SJCRH30 (cell line): ENCODE measurements at places on chromosomes 1 and 21. TPM values are rescaled to one million over a fixed set of nuclear protein-coding genes. Genes with fewer than 3 reads are reported as not detected.
A peak's percentile ranks its signal among the peaks of the same experiment; 100 is the strongest.

L1TD1 gene
- total RNA-seq: not detected in 2 replicates

SRP9 gene
- total RNA-seq: 618 and 654 TPM in 2 replicates

GRCh38 chr1:98559291-98559690 is 102.2 kb upstream of the SNX7 start:
- DNase-seq: no peak
- H3K27ac ChIP-seq: no peak overlapping the region
- no peaks in the 10 kb centered on the region for H3K36me3 ChIP-seq
- no peaks in the 10 kb centered on the region for H3K4me1 ChIP-seq
- H3K27me3 ChIP-seq: no peaks in the 10 kb centered on the region

- peak overlapping the region; percentile 49 for H3K27ac ChIP-seq
- peak overlapping the region; percentile 83 for H3K4me3 ChIP-seq
- DNase-seq: no peak
- no peaks in the 10 kb centered on the region for H3K36me3 ChIP-seq
- no peaks in the 10 kb centered on the region for H3K27me3 ChIP-seq
- peaks cover 4% of the 10 kb centered on the region; the same call in 1 of the 2 replicates for H3K4me1 ChIP-seq
These were observed 609 bp downstream of the RWDD2B start for GRCh38 chr21:29018540-29018939.

GRCh38 chr1:15304708-15305467 is 57.9 kb downstream of the FHAD1 start:
- no peak overlapping the region for H3K27ac ChIP-seq
- no peak overlapping the region for H3K4me3 ChIP-seq
- H3K4me1 ChIP-seq: no peaks in the 10 kb centered on the region
- no peaks in the 10 kb centered on the region for H3K36me3 ChIP-seq
- H3K27me3 ChIP-seq: no peaks in the 10 kb centered on the region; the same call in 1 of the 2 replicates

DNA sequence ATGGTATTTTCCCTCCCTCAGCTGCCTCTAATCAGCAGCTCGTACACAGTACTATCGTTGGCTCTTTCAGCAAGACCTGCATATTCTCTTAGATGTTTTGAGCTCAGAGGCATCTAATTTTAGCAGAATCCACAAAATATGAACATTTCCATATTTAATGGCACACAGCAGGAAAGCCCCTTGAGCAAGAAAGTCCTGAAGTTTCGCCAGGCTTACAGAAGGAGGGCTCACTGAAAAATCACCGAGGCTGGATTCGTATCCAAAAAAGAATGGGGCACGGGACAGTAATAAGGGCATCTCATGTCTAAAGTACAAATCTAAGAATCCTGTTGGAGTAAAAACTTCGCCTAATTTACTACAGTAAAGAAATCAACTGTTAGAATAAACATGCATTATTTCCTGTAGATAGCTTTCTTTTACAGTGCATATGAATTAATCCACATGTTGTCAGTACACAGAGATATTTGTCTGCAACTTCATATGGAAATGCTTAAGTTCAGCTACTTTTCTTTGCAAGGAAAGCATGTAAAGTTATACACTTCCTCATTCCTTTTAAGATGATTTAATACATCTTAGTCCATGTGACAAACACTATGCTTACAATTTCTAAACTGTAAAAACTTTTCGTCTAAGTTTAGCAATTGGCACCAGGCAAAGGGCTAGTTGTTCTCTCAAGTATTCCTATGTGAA is 1205.3 kb upstream of the ADGRL4 start:
- no peak for DNase-seq
- H3K4me1 ChIP-seq: no peaks in the 10 kb centered on the region
- H3K4me3 ChIP-seq: no peak overlapping the region
- H3K27me3 ChIP-seq: no peaks in the 10 kb centered on the region

- H3K4me1 ChIP-seq: peaks cover 28% of the 10 kb centered on the region
- no peak overlapping the region for H3K4me3 ChIP-seq
- no peak overlapping the region for H3K27ac ChIP-seq
- DNase-seq: no peak
These were observed 31.7 kb upstream of the KLF17 start for GRCh38 chr1:44086692-44087474.

ANKRD35 gene
- not detected in 2 replicates for total RNA-seq

UTS2 gene
- not detected in 2 replicates for total RNA-seq

RIIAD1 gene
- total RNA-seq: not detected in 2 replicates

GRCh38 chr1:151935154-151935553 is 25.8 kb upstream of the THEM4 start:
- no peak overlapping the region for H3K27ac ChIP-seq
- peaks cover 5% of the 10 kb centered on the region; the same call in 1 of the 2 replicates for H3K4me1 ChIP-seq
- H3K36me3 ChIP-seq: no peaks in the 10 kb centered on the region
- H3K4me3 ChIP-seq: no peak overlapping the region
- DNase-seq: peak; percentile 39

DNA sequence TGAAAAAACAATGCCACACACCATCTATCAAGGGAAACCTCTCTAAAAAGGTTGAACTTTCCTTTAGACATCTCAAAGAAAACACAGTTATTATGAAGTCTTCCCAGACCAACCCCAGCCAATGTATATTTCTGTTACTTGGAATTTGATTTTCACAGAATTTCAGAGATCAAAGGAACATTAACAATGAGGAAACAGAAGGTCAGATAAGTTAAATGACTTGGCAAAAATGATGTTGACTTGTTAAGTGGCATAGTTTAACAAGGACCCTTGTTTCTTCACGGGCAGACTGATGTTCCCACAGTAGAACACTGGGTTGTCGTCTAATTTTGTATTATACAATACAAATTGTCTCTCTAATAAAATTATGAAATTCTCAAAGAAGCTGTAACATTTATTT is 29.0 kb downstream of the NME7 start:
- no peak for DNase-seq
- no peaks in the 10 kb centered on the region for H3K36me3 ChIP-seq
- no peaks in the 10 kb centered on the region for H3K4me1 ChIP-seq

- H3K27me3 ChIP-seq: no peaks in the 10 kb centered on the region
- no peaks in the 10 kb centered on the region for H3K36me3 ChIP-seq
- H3K27ac ChIP-seq: no peak overlapping the region
- no peak overlapping the region for H3K4me3 ChIP-seq
These were observed 21.1 kb downstream of the CACNA1E start for GRCh38 chr1:181504399-181504842.

GRCh38 chr21:45334134-45334533 is 46.4 kb upstream of the POFUT2 start:
- no peak overlapping the region for H3K27ac ChIP-seq
- DNase-seq: no peak

GRCh38 chr1:53517821-53518352 is 58.7 kb downstream of the DMRTB1 start:
- DNase-seq: no peak
- no peaks in the 10 kb centered on the region for H3K36me3 ChIP-seq
- no peak overlapping the region for H3K27ac ChIP-seq
- no peak overlapping the region for H3K4me3 ChIP-seq
- H3K27me3 ChIP-seq: peaks cover 40% of the 10 kb centered on the region

TMEM63A gene
- 13.5 and 20.4 TPM in 2 replicates for total RNA-seq

- no peaks in the 10 kb centered on the region for H3K4me1 ChIP-seq
- no peak for DNase-seq
- H3K27ac ChIP-seq: no peak overlapping the region
- H3K36me3 ChIP-seq: peaks cover 16% of the 10 kb centered on the region
- no peak overlapping the region for H3K4me3 ChIP-seq
These were observed 10.7 kb upstream of the GATAD2B start for GRCh38 chr1:153933430-153933829.

TXNIP gene
- 161 and 177 TPM in 2 replicates for total RNA-seq

DNA sequence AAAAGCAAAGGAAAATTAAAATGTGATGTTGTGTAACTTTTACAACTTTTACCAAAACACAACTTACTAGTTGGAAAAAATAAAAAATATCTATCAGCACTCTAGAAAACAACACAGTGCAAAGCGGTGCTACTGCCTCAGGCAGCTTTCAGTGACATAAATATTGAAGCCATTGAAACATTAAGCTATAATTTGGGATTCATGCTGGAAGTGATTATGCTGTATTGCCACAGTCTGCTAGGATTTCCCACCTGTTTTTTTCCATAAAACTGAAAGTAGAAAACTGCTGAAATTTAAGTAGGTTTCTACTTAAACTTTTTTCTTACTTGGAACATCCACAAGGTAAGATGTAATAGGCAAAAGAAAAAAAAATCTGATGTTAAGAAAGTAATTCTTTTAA is 674.4 kb downstream of the KCNT2 start:
- no peak for DNase-seq
- H3K36me3 ChIP-seq: no peaks in the 10 kb centered on the region
- H3K27me3 ChIP-seq: no peaks in the 10 kb centered on the region
- no peak overlapping the region for H3K4me3 ChIP-seq
- no peaks in the 10 kb centered on the region for H3K4me1 ChIP-seq

PEX14 gene
- 14.6 and 16.3 TPM in 2 replicates for total RNA-seq

KRTAP19-3 gene
- total RNA-seq: not detected in 2 replicates

- H3K27me3 ChIP-seq: no peaks in the 10 kb centered on the region
- H3K36me3 ChIP-seq: no peaks in the 10 kb centered on the region
- H3K27ac ChIP-seq: no peak overlapping the region
- no peaks in the 10 kb centered on the region for H3K4me1 ChIP-seq
These were observed 376.5 kb downstream of the ADGRL2 start for GRCh38 chr1:82177192-82177591.

CD1E gene
- 0.10 and 0.34 TPM in 2 replicates for total RNA-seq

GRCh38 chr1:160953030-160953429 is 1.6 kb downstream of the ITLN2 start:
- H3K27ac ChIP-seq: no peak overlapping the region
- H3K4me1 ChIP-seq: no peaks in the 10 kb centered on the region
- H3K4me3 ChIP-seq: no peak overlapping the region
- DNase-seq: no peak
- H3K27me3 ChIP-seq: no peaks in the 10 kb centered on the region
- no peaks in the 10 kb centered on the region for H3K36me3 ChIP-seq

DNA sequence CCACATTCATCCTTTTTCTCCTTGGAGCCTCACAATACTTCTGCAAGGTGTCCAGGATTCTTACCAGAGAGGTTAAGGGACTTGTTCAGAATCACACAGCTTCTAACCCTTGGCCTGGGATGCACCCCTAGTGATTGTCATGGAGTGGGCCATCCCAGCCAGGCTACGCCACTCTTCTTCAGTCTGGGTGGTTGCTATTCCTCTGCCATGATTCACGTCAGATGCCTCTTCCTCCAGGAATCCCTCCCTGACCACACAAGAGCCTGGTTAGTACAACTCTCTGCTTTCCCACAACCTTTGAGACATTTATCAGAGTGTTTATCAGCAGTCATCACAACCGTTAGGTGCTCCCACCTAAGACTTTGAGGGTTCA is 121.8 kb downstream of the EPHB2 start:
- H3K36me3 ChIP-seq: no peaks in the 10 kb centered on the region
- no peak overlapping the region for H3K27ac ChIP-seq
- peaks cover 2% of the 10 kb centered on the region; the same call in 1 of the 2 replicates for H3K4me1 ChIP-seq
- no peak for DNase-seq
- no peak overlapping the region for H3K4me3 ChIP-seq

ATXN7L2 gene
- 7.0 and 9.1 TPM in 2 replicates for total RNA-seq

RGS16 gene
- total RNA-seq: 96.7 and 101 TPM in 2 replicates

GRCh38 chr1:185632659-185633423 is 101.3 kb upstream of the HMCN1 start:
- H3K27me3 ChIP-seq: no peaks in the 10 kb centered on the region
- no peak for DNase-seq
- H3K27ac ChIP-seq: no peak overlapping the region
- H3K4me3 ChIP-seq: no peak overlapping the region
- no peaks in the 10 kb centered on the region for H3K36me3 ChIP-seq
- H3K4me1 ChIP-seq: no peaks in the 10 kb centered on the region

OR14K1 gene
- total RNA-seq: not detected in 2 replicates

- no peak overlapping the region for H3K27ac ChIP-seq
- no peak overlapping the region for H3K4me3 ChIP-seq
- H3K36me3 ChIP-seq: no peaks in the 10 kb centered on the region; the same call in 1 of the 2 replicates
- no peak for DNase-seq
- H3K4me1 ChIP-seq: no peaks in the 10 kb centered on the region; the same call in 1 of the 2 replicates
These were observed 40.2 kb downstream of the SNRPE start for GRCh38 chr1:203901581-203901980.

ZNF697 gene
- 6.2 and 7.6 TPM in 2 replicates for total RNA-seq

GRCh38 chr1:207822124-207822601 is 70.3 kb downstream of the CD46 start:
- no peak overlapping the region for H3K27ac ChIP-seq
- no peak overlapping the region for H3K4me3 ChIP-seq
- H3K36me3 ChIP-seq: no peaks in the 10 kb centered on the region
- no peak for DNase-seq
- no peaks in the 10 kb centered on the region for H3K4me1 ChIP-seq

DNA sequence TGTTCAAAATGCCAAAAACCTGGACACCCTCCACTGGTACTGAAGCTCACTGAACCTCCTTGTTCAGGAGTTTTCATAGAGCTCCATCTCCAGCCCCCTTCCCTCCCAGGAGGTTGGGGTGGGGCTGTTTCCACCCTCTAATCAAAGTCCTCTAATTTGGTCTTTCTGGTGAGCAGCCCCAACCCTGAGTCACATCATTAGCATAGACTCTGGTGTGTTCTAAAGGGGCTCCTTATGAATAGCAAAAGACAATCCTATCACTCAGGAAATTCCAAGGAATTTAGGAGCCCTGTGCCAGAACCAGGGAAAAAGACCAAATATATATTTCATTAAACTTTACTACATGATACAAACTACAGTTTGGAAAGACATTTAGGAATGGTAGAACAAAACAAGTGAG is 13.2 kb upstream of the UBE4B start:
- H3K4me1 ChIP-seq: peaks cover 3% of the 10 kb centered on the region; the same call in 1 of the 2 replicates
- H3K27me3 ChIP-seq: no peaks in the 10 kb centered on the region
- no peaks in the 10 kb centered on the region for H3K36me3 ChIP-seq
- no peak overlapping the region for H3K4me3 ChIP-seq
- no peak overlapping the region for H3K27ac ChIP-seq
- no peak for DNase-seq

SLC27A3 gene
- 1.6 and 2.1 TPM in 2 replicates for total RNA-seq

DNA sequence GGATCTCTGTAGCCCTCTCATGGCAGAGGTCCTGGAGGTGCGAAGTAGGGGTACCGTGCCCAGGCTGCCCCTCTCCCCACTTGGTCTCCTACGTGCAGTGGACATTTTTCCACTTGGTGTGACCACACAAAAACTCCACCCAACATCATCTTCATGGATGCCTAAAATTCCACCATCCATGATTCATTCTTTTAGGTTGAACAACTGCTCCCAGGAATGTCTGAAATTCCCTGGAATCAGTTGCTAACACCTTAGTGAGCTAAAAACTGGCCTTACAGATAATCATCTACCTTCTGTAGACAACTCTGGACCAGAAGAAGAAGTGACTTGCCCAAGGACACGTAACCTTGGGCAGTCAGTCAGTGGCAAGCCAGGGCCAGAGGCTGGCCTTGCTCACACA is 32.1 kb upstream of the CLIC4 start:
- H3K27me3 ChIP-seq: no peaks in the 10 kb centered on the region
- H3K27ac ChIP-seq: peak overlapping the region; percentile 63
- DNase-seq: no peak
- peaks cover 11% of the 10 kb centered on the region for H3K4me1 ChIP-seq

- H3K27me3 ChIP-seq: no peaks in the 10 kb centered on the region
- H3K36me3 ChIP-seq: no peaks in the 10 kb centered on the region
- H3K4me1 ChIP-seq: peaks cover 30% of the 10 kb centered on the region
- no peak for DNase-seq
- H3K27ac ChIP-seq: no peak overlapping the region
- H3K4me3 ChIP-seq: no peak overlapping the region
These were observed 42.9 kb downstream of the IER5 start for GRCh38 chr1:181131255-181131941.
